A375 (cell line): ENCODE measurements at places on chromosomes 16 and 17. TPM values are rescaled to one million over a fixed set of nuclear protein-coding genes. Genes with fewer than 3 reads are reported as not detected.

Gene DNASE1L2
- 1.0 and 1.5 TPM in 2 replicates for total RNA-seq

Gene NCBP3
- 19.5 and 34.6 TPM in 2 replicates for total RNA-seq

Gene TRPV3
- total RNA-seq = not detected in 2 replicates

Gene IRX5
- 9.4 and 15.1 TPM in 2 replicates for total RNA-seq

Gene SMPD3
- 0.19 and 0.53 TPM in 2 replicates for total RNA-seq

Gene AURKB
- 114 and 116 TPM in 2 replicates for total RNA-seq

Gene GSG1L
- total RNA-seq = 0.13 TPM in 1 of 2 replicates, not detected in the other

Gene ITGA3
- 360 and 393 TPM in 2 replicates for total RNA-seq

Gene RHBDL3
- 0.27 and 0.34 TPM in 2 replicates for total RNA-seq

Gene PPY
- total RNA-seq = not detected in 2 replicates

Gene HBQ1
- total RNA-seq = not detected in 2 replicates

Gene SMTNL2
- total RNA-seq = 0.08 TPM in 1 of 2 replicates, not detected in the other

Gene NPIPB13
- 2.6 and 2.9 TPM in 2 replicates for total RNA-seq

Gene FOXN1
- 0.11 TPM in 1 of 2 replicates, not detected in the other for total RNA-seq

Gene KCNJ12
- 1.3 and 1.9 TPM in 2 replicates for total RNA-seq

Gene TEX19
- total RNA-seq = 0.16 and 0.98 TPM in 2 replicates

Gene SPATA32
- 0.13 TPM in 1 of 2 replicates, not detected in the other for total RNA-seq

Gene C17orf113
- 2.9 and 3.2 TPM in 2 replicates for total RNA-seq

Gene CNGB1
- total RNA-seq = not detected in 2 replicates

Gene TP53TG3B
- total RNA-seq = 0.74 and 1.5 TPM in 2 replicates

Gene INTS2
- total RNA-seq = 11.7 and 13.7 TPM in 2 replicates

Gene LRRC37A
- 1.0 and 1.1 TPM in 2 replicates for total RNA-seq

Gene SLFN14
- total RNA-seq = not detected in 2 replicates

Gene RGS11
- 0.04 and 0.08 TPM in 2 replicates for total RNA-seq

Gene CPPED1
- 6.2 and 9.1 TPM in 2 replicates for total RNA-seq

Gene NXN
- total RNA-seq = 1.1 and 4.4 TPM in 2 replicates

Gene CD7
- total RNA-seq = 0.11 TPM in 1 of 2 replicates, not detected in the other

Gene AIPL1
- 0.04 TPM in 1 of 2 replicates, not detected in the other for total RNA-seq

Gene KRT14
- total RNA-seq = 56.1 and 63.7 TPM in 2 replicates
